ENCODE measurements at places on chromosomes 2 and 18. TPM values are rescaled to one million over a fixed set of nuclear protein-coding genes. Genes with fewer than 3 reads are reported as not detected.
A peak's percentile ranks its signal among the peaks of the same experiment; 100 is the strongest.

EVA1A gene
- 3.4 TPM for total RNA-seq

VWA3B gene
- 1.5 TPM for total RNA-seq

MAPK4 gene
- 89.0 TPM for total RNA-seq

LYG2 gene
- not detected for total RNA-seq

GKN2 gene
- total RNA-seq, result not detected

- H3K4me3 ChIP-seq, result no peak overlapping the region
- H3K27me3 ChIP-seq, result no peaks in the 10 kb centered on the region
- H3K36me3 ChIP-seq, result no peaks in the 10 kb centered on the region
- H3K4me1 ChIP-seq, result no peaks in the 10 kb centered on the region
- H3K27ac ChIP-seq, result no peak overlapping the region
These were observed 152.8 kb upstream of the COPS8 start for GRCh38 chr2:236932831-236933361.

DNA sequence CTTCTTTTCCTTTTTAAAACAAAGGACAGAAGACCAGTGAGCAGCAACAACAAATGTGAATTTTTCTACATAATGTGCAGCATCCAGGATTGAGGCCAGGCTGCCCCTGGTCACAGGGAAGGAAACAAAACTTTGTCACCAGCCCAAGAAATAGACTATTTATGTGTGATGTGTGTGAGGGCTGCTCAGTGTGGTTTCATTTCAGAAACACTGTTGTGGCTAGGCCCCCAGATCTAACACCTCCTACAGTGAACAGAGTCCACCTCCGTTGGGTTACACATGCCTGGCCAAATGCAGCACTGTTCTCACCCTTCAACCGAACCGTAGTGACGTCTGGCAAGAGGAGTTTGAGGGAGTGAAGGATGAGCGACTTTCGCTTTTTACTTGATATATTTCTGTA, 146.3 kb upstream of the RIOK3 start:
- no peak for DNase-seq
- H3K4me3 ChIP-seq, result no peak overlapping the region
- no peaks in the 10 kb centered on the region for H3K4me1 ChIP-seq
- H3K27me3 ChIP-seq, result no peaks in the 10 kb centered on the region
- no peaks in the 10 kb centered on the region for H3K36me3 ChIP-seq

- no peak overlapping the region for H3K27ac ChIP-seq
- DNase-seq, result no peak
- H3K4me3 ChIP-seq, result no peak overlapping the region
- H3K4me1 ChIP-seq, result no peaks in the 10 kb centered on the region
These were observed 19.7 kb upstream of the SCG2 start for GRCh38 chr2:223621901-223622300.

DNA sequence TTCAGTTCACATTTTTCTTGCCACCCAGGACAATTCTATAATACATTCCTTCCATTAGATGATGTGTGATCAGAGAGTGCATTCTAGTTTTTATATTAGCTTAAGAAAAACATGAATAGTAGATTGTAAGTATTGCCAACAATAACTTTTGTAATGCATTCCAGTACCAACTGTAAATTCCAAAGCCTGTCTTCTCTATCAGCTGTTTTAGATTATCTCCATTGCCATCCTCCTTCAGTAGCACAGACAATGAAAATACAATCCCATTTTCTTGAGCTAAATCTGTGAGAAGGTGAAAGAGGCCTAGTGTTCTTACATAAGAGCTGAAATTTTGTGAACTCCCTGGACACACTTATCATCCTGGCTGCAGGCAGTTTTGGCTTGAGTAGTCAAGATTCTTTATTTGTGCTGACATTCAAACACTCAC, 103.9 kb downstream of the CCBE1 start:
- H3K4me3 ChIP-seq, result no peak overlapping the region
- DNase-seq, result no peak
- H3K36me3 ChIP-seq, result no peaks in the 10 kb centered on the region
- no peak overlapping the region for H3K27ac ChIP-seq
- no peaks in the 10 kb centered on the region for H3K4me1 ChIP-seq

GRCh38 chr2:146879882-146880281, 964.9 kb upstream of the ACVR2A start:
- H3K4me1 ChIP-seq, result no peaks in the 10 kb centered on the region
- no peaks in the 10 kb centered on the region for H3K27me3 ChIP-seq
- H3K36me3 ChIP-seq, result no peaks in the 10 kb centered on the region
- H3K4me3 ChIP-seq, result no peak overlapping the region
- H3K27ac ChIP-seq, result no peak overlapping the region

GRCh38 chr18:61892683-61893308, at the start of gene RNF152:
TSS of gene RNF152 (minus strand) at chr18:61893007. CDS start at chr18:61816463, 76,544 bp downstream.
- peak within 1 kb of the TSS; percentile 22 for H3K27ac ChIP-seq
- peaks cover 23% of the 10 kb centered on the region for H3K4me1 ChIP-seq
- peak within 1 kb of the TSS; percentile 49 for H3K4me3 ChIP-seq
- H3K27me3 ChIP-seq, result peaks cover 9% of the 10 kb centered on the region

DNA sequence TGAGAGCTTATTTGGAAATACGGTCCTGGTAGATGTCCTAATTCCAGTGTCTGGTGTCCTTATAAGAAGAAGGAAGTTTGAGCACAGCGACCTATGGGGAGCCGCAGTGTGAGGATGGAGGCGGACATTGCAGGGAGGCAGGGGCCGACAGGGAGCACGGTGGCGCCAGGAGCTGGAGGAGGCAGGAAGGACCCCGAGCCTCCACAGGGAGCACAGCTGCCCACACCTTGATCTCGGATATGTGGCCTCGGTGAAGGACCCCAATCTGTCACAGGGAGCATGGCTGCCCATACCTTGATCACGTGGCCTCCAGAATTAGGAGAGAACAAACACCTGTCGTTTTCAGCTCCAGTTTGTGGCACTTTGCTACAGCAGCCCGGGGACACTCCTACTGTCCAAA, 461.6 kb upstream of the SALL3 start:
- no peak overlapping the region for H3K27ac ChIP-seq
- H3K4me1 ChIP-seq, result no peaks in the 10 kb centered on the region
- no peak overlapping the region for H3K4me3 ChIP-seq
- DNase-seq, result no peak
- H3K36me3 ChIP-seq, result no peaks in the 10 kb centered on the region

DNA sequence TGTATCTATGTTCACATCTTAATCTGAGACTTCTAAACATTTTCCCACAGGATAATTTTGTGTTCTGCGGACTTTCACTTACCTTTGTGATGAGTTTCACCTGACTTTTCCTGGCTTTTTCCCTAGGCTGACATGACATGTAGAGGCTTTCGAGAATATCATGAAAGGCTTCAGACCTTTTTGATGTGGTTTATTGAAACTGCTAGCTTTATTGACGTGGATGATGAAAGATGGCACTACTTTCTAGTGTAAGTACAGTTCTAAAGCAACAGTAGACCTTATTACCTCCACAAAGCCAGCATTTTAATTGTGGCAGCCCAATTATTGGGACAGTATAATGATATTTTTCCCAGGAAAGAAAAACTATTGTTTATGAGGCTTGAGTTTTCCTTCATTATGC, 34.1 kb upstream of the METAP1D start:
- H3K36me3 ChIP-seq, result no peaks in the 10 kb centered on the region
- no peaks in the 10 kb centered on the region for H3K4me1 ChIP-seq
- H3K27ac ChIP-seq, result no peak overlapping the region
- no peaks in the 10 kb centered on the region for H3K27me3 ChIP-seq
- H3K4me3 ChIP-seq, result no peak overlapping the region
